ENCODE measurements at places on chromosomes 11 and 22. TPM values are rescaled to one million over a fixed set of nuclear protein-coding genes. Genes with fewer than 3 reads are reported as not detected.

Gene CASTOR1
- total RNA-seq: 10.2 TPM

Gene TEX12
- 2.2 TPM for total RNA-seq

Gene ISX
- total RNA-seq: not detected

Gene CALCA
- 1.3 TPM for total RNA-seq

Gene GAS2
- 0.51 TPM for total RNA-seq

DNA sequence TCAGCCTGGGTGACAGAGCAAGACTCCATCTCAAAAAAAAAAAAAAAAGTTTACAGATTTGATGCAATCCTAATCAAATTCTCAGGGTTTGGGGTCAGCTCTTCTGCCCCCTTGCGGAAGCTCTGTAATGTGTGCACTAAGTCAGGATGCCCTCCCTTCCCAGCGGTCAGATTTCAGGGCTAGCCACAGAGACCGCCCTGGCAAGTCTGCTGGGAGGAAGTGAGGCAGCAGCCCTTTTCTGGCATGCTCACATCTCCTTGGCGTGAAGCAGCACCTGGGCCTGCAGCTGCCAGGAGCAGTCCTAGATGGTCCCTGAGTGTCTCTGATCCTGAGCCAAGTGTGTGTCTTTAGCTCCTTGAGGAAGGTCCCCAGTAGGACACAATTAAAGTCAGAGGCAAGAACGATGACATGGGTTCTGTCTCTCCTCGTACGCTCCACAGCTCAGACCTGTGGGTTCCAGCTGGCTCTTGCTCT is 10.9 kb upstream of the APOBEC3C start:
- no peaks in the 10 kb centered on the region for H3K36me3 ChIP-seq
- peak; percentile 88 for DNase-seq
- H3K4me3 ChIP-seq: no peak overlapping the region
- H3K27me3 ChIP-seq: peaks cover under 1% of the 10 kb centered on the region

DNA sequence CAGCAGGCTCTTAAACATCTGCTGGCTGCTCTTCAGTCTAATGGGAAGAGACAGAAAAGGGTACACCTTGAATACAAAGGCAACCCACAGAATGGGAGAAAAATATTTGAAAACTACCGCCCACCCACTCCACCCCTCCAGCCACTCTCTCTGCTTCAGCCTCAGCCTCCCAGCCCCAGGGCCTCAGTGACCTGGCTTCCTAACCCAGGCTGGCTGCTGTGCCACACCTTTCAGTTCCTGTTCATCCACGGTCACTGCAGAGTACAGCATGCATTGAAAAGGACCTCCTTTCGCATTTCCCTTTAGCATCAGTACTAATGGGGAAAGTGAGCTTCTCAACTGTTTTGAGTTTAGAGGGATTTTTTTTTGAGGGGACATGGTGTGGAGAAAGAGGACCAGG is 28.8 kb upstream of the SERPIND1 start:
- DNase-seq: no peak
- H3K36me3 ChIP-seq: peaks cover 22% of the 10 kb centered on the region
- no peaks in the 10 kb centered on the region for H3K4me1 ChIP-seq
- no peak overlapping the region for H3K4me3 ChIP-seq
- no peaks in the 10 kb centered on the region for H3K27me3 ChIP-seq

DNA sequence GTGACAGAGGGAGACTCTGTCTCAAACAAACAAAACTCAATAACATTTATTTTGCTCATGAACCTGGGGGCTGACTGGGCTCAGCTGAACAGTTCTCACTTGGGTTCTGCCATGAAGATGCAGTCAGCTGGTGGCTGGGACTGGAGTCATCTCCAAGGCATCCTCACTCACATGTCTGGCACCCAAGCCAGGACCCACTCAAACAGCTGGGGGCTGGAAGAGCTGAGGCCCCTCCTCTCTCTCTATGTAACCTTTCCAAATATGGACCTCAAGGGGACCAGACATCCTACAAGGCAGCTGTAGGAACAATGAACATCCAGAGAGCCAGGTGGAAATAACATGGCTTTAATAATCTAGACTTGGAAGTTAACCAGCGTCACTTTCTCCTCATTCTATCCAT is 16.8 kb downstream of the HSPA8 start:
- H3K36me3 ChIP-seq: no peaks in the 10 kb centered on the region
- no peaks in the 10 kb centered on the region for H3K4me1 ChIP-seq
- H3K27me3 ChIP-seq: no peaks in the 10 kb centered on the region
- DNase-seq: no peak
- H3K4me3 ChIP-seq: no peak overlapping the region
- no peak overlapping the region for H3K27ac ChIP-seq

GRCh38 chr11:109814824-109815223 is 278.4 kb upstream of the ZC3H12C start:
- DNase-seq: no peak
- no peaks in the 10 kb centered on the region for H3K4me1 ChIP-seq
- no peak overlapping the region for H3K27ac ChIP-seq
- no peak overlapping the region for H3K4me3 ChIP-seq
- peaks cover 11% of the 10 kb centered on the region for H3K27me3 ChIP-seq

- H3K27ac ChIP-seq: no peak overlapping the region
- H3K27me3 ChIP-seq: no peaks in the 10 kb centered on the region
- H3K4me1 ChIP-seq: no peaks in the 10 kb centered on the region
Observed at GRCh38 chr11:105838668-105839384, 183.2 kb downstream of the MSANTD4 start.

DNA sequence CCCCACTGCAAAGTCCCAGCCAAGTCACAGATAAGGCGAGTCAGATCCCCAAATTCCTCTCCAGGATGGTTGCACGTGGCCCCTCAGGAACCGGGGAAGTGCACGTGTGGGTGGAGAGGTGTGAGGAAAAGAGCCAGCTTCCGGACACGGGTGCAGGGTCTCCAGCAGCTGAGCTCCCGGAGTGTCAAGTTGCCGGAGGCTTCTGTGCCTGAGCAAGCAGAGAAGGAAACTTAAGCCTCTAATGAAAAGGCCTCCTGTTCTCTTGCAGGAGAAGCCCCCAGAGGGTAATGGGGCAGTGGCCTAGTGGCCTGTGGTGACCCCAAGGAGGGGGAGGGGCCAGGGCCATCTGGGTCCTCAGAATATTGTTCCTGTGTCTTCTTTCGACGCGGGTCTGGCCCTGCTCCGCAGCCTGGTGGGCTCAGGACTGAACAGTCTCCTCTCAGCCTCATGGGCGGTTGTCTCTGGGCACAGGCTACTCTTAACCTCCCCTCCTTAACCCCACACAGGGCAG is 147.9 kb downstream of the FEZ1 start:
- DNase-seq: no peak
- H3K4me1 ChIP-seq: no peaks in the 10 kb centered on the region
- H3K4me3 ChIP-seq: no peak overlapping the region
- H3K27me3 ChIP-seq: no peaks in the 10 kb centered on the region
- no peaks in the 10 kb centered on the region for H3K36me3 ChIP-seq
